ENCODE measurements at places on chromosomes 2 and 18.

GRCh38 chr2:176812246-176812775, 400.3 kb upstream of the HNRNPA3 start:
- DNase-seq = no peak

- no peak for DNase-seq
These were observed 34.4 kb upstream of the PDIA6 start for GRCh38 chr2:10847008-10847407.

DNA sequence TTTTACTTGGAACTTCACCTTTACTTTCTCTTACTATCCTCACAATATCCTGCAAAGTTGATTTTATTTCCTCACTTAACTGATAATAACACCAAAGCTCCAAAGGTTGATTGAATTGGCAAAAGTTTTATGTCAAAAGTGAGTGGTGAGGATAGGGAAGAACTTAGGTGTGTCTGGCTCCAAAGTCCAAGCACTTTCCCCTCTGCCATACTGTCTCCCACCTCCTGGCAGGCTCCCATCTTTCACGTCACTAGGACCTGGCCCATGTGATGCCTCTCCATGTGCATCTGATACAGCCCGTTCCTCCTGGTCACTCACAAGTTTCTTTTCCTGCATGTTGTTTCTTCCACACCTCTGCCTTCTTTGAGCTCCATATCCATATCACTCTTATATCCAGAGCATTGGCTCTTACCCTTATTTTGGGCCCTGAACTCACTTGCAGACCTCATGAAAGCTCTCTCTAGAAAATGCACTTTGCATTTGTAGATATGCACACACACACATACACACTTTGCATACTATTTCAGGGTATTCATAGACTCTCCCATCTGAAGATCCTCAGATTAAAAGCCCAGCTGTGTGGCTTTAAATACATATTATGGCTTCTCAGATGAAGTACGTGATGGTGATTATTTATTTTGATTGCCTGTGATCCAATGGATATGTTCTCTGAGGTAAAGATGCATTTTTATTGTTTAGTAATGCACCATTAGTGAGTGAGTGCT, 12.3 kb downstream of the MEP1B start:
- no peak for DNase-seq

GRCh38 chr18:69840001-69840400, 107.7 kb downstream of the CD226 start:
- no peak for DNase-seq

GRCh38 chr18:4888251-4889040, 308.6 kb downstream of the AKAIN1 start:
- DNase-seq = no peak

- peak; percentile 44 for DNase-seq
These were observed 2.3 kb upstream of the PLEKHH2 start for GRCh38 chr2:43634604-43635306.

DNA sequence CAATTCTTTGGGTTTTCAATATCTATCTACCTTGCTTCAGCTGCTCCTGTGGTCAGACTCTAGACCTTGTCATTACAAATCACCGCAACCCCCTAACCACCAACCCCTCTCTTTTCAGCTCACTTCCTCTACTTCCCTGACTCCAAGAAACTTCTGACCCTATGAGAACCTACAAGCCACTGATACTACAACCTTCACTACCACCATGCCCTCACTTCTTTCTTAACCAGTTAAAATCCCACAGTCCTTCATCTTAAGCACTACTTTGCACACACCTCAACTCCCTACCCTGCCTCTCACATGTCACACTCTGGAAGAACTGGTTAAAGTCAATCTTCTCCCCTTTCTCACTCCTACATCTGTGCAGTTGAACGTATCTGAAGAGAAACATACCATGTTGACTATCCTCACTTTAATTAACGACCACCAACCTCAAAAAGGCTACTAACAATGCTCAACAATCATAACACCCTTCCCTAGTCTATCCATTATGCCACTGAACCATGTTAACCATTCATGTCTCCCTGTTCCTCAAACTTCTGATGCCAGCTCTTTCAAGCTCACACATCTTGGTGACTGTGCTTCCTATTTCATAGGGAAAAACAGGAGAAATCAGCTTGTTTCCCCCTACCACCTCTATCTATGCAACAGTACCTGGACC, 12.6 kb downstream of the EIF2AK3 start:
- DNase-seq = no peak

DNA sequence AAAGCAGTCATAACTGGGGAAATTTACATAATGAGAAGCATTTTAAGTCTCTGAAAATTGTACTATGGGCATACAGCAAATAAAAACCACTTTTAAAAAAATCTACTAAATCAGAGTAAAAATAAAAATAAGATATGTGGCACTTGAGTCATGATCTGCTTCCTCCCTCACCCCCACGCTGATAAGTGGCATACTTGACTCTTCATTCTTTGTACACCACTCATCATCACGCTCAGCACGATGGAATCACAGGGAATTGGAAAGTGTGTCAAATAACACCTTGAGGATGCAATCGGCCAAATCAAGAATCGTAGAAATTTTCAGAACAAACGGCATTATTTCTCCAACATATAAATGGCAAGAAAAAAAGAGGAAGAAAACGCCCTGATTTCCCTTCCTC, 41.1 kb upstream of the REG3G start:
- DNase-seq = no peak

GRCh38 chr2:232459419-232460035, 3.6 kb downstream of the ALPI start:
- DNase-seq = no peak

GRCh38 chr18:13923221-13923620, 7.9 kb upstream of the MC2R start:
- no peak for DNase-seq

- DNase-seq = no peak
These were observed 52.0 kb upstream of the GLI2 start for GRCh38 chr2:120683701-120684100.

DNA sequence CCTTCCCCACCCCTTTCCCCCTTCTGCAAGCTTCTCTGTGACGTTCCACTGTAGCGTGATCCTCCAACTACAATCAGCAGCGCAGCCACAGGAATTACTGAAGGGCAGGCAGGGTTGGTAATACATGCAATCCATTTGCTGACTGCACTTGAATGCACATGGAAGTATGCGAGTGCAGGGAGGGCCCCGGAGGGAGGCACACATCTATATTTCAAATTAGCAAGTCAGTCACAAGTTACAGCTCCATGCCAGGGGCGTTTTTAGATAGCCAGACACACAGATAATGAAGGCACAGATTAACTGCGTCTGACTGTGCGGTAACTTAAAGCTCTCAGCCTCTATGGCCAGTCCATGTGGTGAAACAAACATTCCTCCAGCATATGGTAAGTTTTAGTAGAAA, 209.2 kb upstream of the GATA6 start:
- peak; percentile 70 for DNase-seq

DNA sequence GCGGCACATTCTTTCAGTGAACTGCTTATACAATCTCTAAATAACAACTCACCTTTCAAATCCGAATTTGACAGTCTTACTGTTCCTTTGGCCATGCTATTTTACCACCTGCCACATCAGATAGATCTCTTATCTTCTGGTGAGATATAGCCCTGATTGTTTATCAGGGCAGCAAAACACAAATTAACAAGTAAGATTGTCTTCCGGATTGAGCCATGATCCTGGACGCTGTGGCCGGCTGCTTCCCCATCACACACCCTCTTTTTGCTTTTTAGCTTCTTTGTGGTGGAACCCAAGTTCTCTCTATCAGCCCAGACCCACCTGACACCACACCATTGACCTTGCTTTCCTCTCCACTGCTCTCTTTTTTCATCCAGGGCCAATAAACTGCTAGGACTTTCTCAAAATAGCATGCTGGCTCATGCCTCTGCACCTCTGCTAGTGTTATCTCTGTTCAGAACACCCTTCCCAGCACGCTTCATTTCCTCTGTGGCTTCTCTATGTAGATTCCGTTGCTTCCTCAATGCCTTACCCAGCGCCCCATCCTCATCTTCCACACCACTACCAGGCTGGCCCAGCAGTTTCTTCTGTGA, 111.8 kb upstream of the CNTNAP5 start:
- DNase-seq = no peak
